ENCODE measurements at places on chromosomes 16 and 17.

DNA sequence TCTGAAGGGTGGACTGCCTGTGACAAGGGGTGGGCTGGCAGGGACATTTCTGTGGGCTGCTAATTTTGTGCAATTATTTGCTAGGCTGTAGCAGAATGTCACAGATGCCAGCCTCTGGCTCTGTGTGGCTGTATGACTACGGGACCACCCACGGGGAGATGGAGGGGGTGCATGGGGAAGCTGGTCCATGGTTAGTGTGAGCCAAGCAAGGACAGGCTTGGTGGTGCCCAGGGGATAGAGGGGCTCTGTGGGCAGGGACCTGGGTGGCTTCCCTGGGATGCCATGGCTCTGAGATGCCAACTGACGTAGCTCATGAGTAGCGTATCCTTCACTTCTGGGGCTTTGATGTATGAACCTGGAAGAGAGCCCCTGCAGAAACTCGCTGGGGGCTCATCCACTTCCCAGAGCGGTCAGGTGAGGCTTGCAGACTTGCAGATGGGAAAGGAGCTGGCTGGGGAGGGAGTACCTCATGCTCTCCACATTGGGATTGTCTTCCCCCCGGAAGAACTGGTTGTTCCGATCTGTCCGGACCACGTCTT is 87.2 kb downstream of the TBC1D16 start:
- no peak for DNase-seq

DNA sequence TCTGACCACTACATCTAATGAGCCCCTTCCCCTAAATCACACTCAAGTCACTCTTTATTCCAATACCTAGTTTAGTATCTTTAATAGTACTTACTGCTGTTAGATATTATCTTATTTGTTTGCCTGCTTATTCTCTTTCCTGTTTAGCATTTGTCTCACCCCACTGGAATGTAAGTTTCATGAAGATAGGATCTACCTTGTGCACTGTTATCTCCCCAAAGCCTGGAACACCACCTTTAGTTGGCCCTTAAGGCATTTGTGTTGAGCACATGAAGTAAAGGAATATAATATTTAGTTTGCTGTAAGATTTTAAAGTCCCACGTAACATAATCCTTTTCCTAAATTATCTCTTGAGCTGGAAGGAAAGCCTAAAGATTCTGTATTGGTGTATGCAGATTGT is 50.2 kb downstream of the VPS35L start:
- DNase-seq, result no peak

DNA sequence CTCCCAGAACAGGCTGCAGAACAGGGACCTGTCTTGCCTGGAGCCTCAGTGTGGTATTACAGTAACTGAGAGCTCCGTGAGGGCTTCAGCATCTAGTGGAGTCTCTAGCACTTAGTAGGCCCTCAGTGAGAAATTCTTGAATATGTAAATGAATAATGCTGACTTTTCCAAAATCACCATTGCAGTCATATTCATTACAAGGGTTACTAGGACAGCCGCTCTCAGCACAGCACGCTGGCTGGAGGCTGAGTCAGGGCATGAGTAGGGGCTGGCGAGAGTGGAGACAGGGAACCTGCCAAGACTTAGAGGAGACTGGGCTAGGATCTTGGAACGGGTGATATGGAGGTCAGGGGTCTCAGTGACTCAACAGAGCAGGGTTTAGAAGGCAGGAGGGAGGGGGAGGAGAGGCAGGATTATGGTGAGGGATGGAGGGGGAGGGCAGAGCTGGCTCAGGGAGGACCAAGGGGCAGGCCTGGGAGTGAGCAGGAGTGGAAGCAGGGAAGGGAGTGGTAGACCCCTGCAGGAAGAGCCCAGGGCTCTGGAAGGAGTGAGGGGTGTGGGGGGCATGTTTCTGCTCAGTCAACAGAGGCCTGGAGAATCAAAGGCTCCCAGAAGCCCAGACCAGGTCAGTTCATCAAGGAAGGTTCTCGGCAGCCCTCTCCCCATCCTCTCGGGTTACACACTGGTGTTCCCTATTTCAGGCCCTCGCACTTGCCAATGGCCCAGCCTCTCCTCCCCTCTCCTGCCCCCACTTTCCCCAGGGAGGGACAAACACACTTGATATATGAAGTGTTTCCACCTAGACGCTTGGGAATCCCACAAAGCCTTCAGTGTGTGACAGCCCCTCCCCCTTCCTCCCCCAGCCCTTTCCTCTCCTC is 42.3 kb downstream of the FZD2 start:
- DNase-seq, result no peak

GRCh38 chr16:63702981-63703590 is 1418.8 kb downstream of the CDH11 start:
- no peak for DNase-seq

DNA sequence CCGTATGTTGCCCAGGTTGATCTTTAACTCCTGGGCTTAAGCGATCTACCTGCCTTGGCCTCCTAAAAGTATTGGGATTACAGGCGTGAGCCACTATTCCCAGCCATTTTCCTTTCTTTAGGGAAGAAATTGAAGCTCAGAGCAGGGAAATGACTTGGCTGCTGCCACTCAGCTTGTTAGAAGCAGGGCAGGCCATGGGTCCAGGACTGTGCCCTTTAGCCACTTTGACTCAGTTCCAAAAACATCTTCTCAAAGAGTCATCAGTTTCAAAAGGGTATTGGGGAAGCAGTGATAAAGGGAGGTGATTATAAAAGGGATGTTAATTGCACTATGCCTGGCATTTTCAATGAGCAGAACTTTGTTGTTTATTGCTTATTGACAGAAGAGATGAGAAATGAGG is 402.8 kb downstream of the SNX29 start:
- DNase-seq, result no peak

- DNase-seq, result no peak
These were observed 185.4 kb upstream of the CDH11 start for GRCh38 chr16:65307286-65307685.

- DNase-seq, result no peak
These were observed 50.1 kb downstream of the NF1 start for GRCh38 chr17:31144836-31145235.

DNA sequence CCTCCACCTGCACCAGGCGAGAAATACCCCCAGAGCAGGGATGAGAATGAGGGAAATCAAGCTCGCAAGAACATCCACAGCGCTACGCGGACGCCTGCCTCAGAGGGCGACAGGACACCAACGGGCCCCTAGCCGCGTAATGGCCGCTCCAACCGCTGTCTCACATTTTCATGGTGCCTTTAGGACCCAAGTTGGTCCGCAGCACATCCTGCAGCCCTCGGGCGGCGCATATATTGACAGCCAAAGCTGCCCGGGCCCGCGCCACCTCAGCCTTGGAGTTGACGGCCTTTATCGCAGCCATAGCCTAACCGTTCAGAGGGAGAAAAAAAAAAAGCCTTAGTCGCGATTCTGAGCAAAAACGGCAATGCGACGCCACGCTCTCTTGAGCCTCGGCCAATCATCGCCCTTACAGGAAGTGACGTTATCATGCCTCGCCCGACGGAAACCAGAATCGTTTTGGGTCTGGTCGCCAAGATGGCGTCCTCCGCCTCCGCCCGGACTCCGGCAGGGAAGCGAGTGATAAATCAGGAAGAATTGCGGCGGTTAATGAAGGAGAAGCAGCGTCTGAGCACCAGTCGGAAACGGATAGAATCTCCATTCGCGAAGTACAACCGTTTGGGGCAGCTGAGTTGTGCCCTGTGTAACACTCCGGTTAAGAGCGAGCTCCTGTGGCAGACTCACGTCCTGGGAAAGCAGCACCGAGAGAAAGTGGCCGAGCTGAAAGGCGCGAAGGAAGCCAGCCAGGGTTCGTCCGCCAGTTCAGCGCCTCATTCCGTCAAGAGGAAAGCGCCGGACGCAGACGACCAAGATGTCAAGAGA is at the start of the genes CCT6B and ZNF830:
Gene CCT6B, minus strand, starts transcription at position 368 of the 819 bp plus-strand sequence. Its CDS starts 67 bp downstream, at position 301.
Gene ZNF830, plus strand, starts transcription at position 448 of the 819 bp plus-strand sequence. Its CDS starts 27 bp downstream, at position 475.
- DNase-seq, result peak; percentile 98

GRCh38 chr17:69539781-69540319 is 125.4 kb downstream of the MAP2K6 start:
- DNase-seq, result no peak

- DNase-seq, result no peak
These were observed 835 bp downstream of the FBXL16 start for GRCh38 chr16:704552-705380.

All from posterior cingulate gyrus (tissue), 11 donors.